Activated CD8-positive, alpha-beta memory T cell treated with anti-CD3 and anti-CD28 coated beads, Interleukin-2, amount 10 ng/mL, durations not matched to agents 7 days and 5 days (primary cell): ENCODE measurements at places on chromosomes 7 and 10.
A peak's percentile ranks its signal among the peaks of the same experiment; 100 is the strongest.

- no peaks in the 10 kb centered on the region for H3K4me1 ChIP-seq
- DNase-seq, result no peak
- no peaks in the 10 kb centered on the region for H3K36me3 ChIP-seq
- no peaks in the 10 kb centered on the region for H3K27me3 ChIP-seq
- H3K4me3 ChIP-seq, result no peak overlapping the region
- no peak overlapping the region for H3K27ac ChIP-seq
Observed at GRCh38 chr10:48453451-48454301, 147.2 kb downstream of the MAPK8 start.

DNA sequence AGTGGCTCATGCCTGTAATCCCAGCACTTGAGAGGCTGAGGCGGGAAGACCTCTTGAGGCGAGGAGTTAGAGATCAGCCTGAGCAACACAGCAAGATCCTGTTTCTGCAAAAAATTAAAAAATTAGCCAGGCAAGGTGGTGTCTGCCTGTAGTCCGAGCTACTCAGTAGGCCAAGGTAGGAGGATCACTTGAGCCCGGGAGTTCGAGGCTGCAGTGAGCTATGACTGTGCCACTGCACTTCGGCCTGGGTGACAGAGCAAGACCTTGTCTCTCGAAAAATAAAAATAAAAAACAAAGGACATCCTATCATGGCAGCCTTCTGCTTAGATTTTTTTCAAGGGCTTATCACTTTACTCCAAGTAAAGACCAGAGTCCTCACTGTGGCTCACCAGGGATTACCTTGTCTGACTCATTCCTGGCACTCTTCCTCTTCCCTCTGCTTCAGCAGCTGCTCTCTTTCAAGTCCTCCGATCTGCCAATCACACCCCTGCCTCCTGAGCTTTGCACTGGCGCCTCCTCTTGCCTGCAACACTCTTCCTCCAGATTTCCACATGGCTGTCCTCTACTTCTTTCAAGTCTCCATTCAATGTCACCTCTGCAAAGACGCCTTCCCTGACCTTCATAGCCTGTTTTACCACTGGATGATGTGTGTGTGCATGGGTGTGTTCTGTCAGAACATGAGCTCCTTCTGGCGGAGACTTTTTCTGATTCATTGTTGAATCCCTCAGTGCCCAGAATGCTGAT lies 7.7 kb downstream of the PRTFDC1 start:
- H3K4me3 ChIP-seq, result no peak overlapping the region
- no peaks in the 10 kb centered on the region for H3K27me3 ChIP-seq
- DNase-seq, result no peak
- no peak overlapping the region for H3K27ac ChIP-seq
- H3K36me3 ChIP-seq, result peaks cover 3% of the 10 kb centered on the region

GRCh38 chr10:90224791-90225566 lies 523.6 kb downstream of the KIF20B start:
- no peak overlapping the region for H3K27ac ChIP-seq
- peaks cover 4% of the 10 kb centered on the region for H3K27me3 ChIP-seq
- peaks cover 4% of the 10 kb centered on the region for H3K4me1 ChIP-seq
- no peak for DNase-seq
- H3K36me3 ChIP-seq, result no peaks in the 10 kb centered on the region
- H3K4me3 ChIP-seq, result no peak overlapping the region

- peaks cover 20% of the 10 kb centered on the region for H3K4me1 ChIP-seq
- peaks cover 3% of the 10 kb centered on the region for H3K27me3 ChIP-seq
- no peak for DNase-seq
- peak overlapping the region; percentile 6 for H3K4me3 ChIP-seq
- peaks cover 2% of the 10 kb centered on the region for H3K36me3 ChIP-seq
Observed at GRCh38 chr10:80540981-80541750, 3.5 kb downstream of the SH2D4B start.

DNA sequence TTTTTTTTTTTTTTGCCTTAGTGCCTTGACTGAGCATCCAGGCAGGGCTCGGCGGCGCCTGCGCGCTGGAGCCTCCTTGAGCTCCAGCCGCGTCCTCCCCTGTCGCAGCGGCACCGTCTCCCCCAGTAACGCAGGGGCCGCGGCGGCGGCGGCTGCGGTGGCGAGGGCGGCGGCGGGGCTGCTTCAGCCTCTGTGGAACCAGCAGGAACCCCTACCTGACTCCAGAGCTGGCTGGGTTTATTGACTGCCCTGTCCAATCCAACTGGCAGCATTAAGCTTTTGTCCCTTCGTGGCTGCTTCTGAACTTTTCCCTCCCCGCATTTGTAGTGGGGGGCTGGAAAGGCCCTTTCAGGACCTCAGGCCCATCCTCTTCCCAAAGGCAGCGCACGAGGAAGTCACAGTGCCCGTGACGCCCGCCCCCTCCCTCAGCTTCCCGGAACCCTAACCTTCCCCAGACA lies at the start of gene GPR85:
TSS of gene GPR85 (minus strand) at position 397 of the 458 bp plus-strand sequence. CDS start 2,106 bp downstream, outside the sequence.
- peak; percentile 52 for DNase-seq
- peak within 1 kb of the TSS; percentile 49 for H3K4me3 ChIP-seq
- no peak within 1 kb of the TSS for H3K27ac ChIP-seq
- peaks cover 11% of the 10 kb centered on the region for H3K4me1 ChIP-seq

DNA sequence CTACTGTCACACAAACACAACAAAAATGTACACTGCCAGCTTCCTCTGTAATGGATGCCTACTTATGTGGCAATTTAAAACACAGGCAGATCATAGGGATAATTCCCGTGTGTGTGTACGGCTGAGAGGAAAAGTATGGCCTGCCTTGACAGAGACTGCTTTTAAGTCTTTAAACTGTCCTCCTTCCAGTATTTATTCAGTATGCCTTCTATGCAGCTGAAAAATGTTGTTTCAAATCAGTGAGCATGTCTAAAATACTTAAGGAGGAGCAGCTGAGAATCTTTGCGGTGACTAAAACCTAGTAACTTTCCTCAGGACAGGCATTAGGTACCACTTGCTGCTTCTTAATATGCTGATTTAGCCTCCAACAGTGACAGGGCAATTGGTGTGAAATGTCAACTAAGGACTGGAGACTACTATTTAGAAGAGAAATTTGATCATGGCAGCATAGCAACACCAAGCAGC lies 126.3 kb downstream of the CACNA2D1 start:
- H3K4me3 ChIP-seq, result no peak overlapping the region
- no peaks in the 10 kb centered on the region for H3K36me3 ChIP-seq

GRCh38 chr7:5425507-5426225 lies 2.0 kb upstream of the TNRC18 start:
- H3K4me1 ChIP-seq, result peaks cover 34% of the 10 kb centered on the region
- no peak overlapping the region for H3K4me3 ChIP-seq
- no peaks in the 10 kb centered on the region for H3K36me3 ChIP-seq
- peaks cover 81% of the 10 kb centered on the region for H3K27me3 ChIP-seq
- H3K27ac ChIP-seq, result peak overlapping the region; percentile 66

- H3K27me3 ChIP-seq, result peaks cover 6% of the 10 kb centered on the region
- H3K4me3 ChIP-seq, result no peak overlapping the region
- H3K36me3 ChIP-seq, result no peaks in the 10 kb centered on the region
- H3K4me1 ChIP-seq, result peaks cover 21% of the 10 kb centered on the region
- DNase-seq, result no peak
Observed at GRCh38 chr7:70303309-70303708, 705.0 kb downstream of the AUTS2 start.

GRCh38 chr7:69609541-69610373 lies 11.5 kb downstream of the AUTS2 start:
- DNase-seq, result no peak
- H3K27me3 ChIP-seq, result peaks cover 33% of the 10 kb centered on the region
- H3K36me3 ChIP-seq, result no peaks in the 10 kb centered on the region
- no peak overlapping the region for H3K27ac ChIP-seq
- no peak overlapping the region for H3K4me3 ChIP-seq

DNA sequence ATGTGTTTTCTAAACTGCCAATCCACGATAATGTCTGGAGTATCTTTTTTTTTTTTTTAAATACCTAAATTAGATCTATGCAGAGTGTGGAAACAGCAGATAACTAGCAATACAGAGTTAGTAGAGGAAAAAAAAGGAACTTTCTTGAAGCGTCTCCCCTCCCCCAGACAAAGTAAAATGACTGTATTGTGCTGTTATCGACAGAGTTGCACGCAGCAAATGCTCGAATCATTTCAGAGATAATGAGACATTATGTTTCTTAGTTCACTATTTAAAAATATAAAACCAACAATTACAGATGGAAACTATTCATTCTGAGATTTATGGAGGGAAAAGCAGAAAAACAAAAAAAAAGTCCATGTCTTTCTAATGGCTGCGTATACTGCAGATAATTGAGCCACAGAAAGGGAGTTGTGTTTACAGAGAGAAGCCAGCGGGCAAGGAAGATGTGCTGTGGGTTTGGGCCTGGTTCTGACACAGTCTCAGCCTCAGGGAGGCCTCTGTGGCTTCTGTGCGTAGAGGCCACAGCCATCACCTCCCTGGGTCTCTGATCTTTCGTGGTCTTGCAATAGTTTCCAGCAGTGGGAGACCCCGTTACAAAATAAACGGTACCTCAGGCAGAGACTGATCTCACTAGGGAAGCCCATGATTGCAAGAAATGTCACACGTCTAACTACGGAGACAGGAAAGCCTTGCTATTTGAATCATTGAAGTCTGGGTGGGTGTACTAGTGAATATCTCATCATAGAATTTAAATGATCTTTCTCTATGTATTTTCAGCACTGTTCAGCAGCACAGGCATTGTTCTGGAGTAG lies 19.1 kb upstream of the KLF6 start:
- peak; percentile 81 for DNase-seq
- peaks cover 9% of the 10 kb centered on the region for H3K36me3 ChIP-seq
- H3K27me3 ChIP-seq, result no peaks in the 10 kb centered on the region

- no peak overlapping the region for H3K4me3 ChIP-seq
- peaks cover 6% of the 10 kb centered on the region for H3K4me1 ChIP-seq
- no peak overlapping the region for H3K27ac ChIP-seq
- no peaks in the 10 kb centered on the region for H3K36me3 ChIP-seq
- peaks cover 9% of the 10 kb centered on the region for H3K27me3 ChIP-seq
Observed at GRCh38 chr7:134954197-134955082, 31.9 kb upstream of the AGBL3 start.

DNA sequence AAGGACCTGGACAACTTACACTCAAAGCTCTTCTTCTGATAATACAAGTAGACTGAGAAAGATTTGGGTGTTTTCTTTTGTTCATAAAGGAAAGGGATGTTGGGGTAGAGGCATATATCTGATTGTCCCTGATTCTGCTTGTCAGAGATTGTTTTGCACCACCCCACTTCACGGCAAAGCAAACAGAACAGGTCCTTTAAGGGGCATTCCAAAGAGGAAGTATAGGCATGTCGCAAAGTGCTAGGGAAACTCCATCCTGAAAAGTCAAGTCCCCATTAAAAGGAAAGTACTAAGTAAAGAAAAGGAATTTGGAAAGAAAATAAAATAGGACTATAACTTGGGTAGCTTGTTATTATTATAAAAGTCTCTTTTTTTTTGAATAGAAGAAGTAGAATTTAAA lies 233.0 kb downstream of the DNAJB9 start:
- no peak for DNase-seq
- H3K36me3 ChIP-seq, result no peaks in the 10 kb centered on the region
- no peaks in the 10 kb centered on the region for H3K4me1 ChIP-seq
- no peaks in the 10 kb centered on the region for H3K27me3 ChIP-seq
- H3K27ac ChIP-seq, result no peak overlapping the region
- H3K4me3 ChIP-seq, result no peak overlapping the region

DNA sequence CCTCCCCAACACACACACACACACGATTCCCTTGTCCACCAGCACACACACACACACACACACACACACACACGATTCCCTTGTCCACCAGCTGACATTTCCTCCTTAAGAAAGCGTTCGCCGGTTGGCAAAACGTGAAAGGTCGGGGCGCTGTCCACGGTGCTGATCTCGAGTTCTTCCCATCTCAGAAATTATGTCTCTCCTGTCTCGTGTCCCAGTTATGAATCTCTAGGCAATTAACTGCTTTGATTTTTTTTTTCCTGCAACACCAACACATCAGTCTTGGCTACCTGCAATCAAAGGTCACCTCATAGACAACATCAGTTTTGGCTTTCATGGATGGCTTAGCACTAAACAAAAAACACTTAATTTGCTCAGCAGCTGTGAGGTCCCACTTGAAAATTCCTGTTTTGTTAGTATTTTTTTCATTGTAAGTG lies 1.9 kb downstream of the INA start:
- no peak overlapping the region for H3K27ac ChIP-seq
- peak overlapping the region; percentile 44 for H3K4me3 ChIP-seq
- H3K36me3 ChIP-seq, result peaks cover 1% of the 10 kb centered on the region
- H3K4me1 ChIP-seq, result peaks cover 15% of the 10 kb centered on the region
- DNase-seq, result peak; percentile 55

GRCh38 chr10:79316671-79317431 lies 30.4 kb upstream of the PPIF start:
- peak overlapping the region; percentile 74 for H3K4me3 ChIP-seq
- H3K27me3 ChIP-seq, result no peaks in the 10 kb centered on the region
- peaks cover 60% of the 10 kb centered on the region for H3K4me1 ChIP-seq
- peak; percentile 74 for DNase-seq
- peak overlapping the region; percentile 94 for H3K27ac ChIP-seq

DNA sequence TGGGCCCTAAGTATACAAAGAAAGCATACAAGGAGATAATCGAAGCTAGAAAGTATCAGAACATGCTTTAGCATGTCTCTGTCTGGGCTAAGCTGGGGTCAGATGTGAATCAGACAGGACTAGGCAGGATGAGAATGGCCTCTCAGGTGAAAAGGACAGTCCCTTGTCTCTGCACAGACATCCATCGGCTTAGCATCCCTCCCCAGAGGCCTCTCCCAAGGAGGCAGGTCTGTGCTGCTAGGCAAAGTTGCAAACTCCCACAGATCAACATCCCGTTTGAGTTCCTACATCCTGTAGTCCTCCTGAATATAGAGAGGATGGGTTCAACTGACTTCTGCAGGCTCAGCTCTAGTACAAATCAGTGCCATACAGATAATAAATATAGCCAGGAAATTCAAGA lies 24.5 kb downstream of the CHST15 start:
- H3K4me1 ChIP-seq, result peaks cover 3% of the 10 kb centered on the region
- no peak overlapping the region for H3K27ac ChIP-seq
- H3K36me3 ChIP-seq, result no peaks in the 10 kb centered on the region
- no peak for DNase-seq
- H3K27me3 ChIP-seq, result peaks cover 23% of the 10 kb centered on the region

GRCh38 chr10:58243269-58243668 lies 24.4 kb downstream of the IPMK start:
- DNase-seq, result no peak
- H3K4me3 ChIP-seq, result no peak overlapping the region
- H3K27ac ChIP-seq, result no peak overlapping the region
- peaks cover 18% of the 10 kb centered on the region for H3K36me3 ChIP-seq
- peaks cover 6% of the 10 kb centered on the region for H3K4me1 ChIP-seq

GRCh38 chr7:45028920-45029344 lies 28.9 kb downstream of the CCM2 start:
- DNase-seq, result no peak
- peak overlapping the region; percentile 86 for H3K27ac ChIP-seq
- H3K36me3 ChIP-seq, result peaks cover 59% of the 10 kb centered on the region

DNA sequence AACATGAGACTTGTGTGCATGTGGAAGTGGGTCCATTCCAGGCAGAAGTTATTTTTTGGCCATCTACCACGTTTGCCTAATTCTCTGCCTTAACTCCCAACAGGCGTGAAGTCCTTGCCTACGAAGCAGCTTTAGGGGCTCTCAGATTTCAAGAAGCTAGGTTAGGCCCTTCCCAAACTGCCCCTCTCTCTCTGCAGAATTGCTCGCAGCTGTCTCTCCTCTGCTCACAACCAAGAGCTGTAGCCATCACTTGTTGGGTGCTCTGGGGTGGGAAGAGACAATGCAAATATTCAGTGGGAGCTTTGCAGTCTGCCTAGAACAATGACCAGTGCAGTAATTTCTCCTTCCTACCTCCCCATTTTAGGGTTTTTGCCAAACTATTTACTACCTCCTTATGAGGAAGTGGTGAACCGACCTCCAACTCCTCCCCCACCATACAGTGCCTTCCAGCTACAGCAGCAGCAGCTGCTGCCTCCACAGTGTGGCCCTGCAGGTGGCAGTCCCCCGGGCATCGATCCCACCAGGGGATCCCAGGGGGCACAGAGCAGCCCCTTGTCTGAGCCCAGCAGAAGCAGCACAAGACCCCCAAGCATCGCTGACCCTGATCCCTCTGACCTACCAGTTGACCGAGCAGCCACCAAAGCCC lies 24.9 kb downstream of the CYP17A1 start:
- no peak overlapping the region for H3K4me3 ChIP-seq
- peak; percentile 76 for DNase-seq
- no peaks in the 10 kb centered on the region for H3K27me3 ChIP-seq
